ENCODE measurements at places on chromosomes 3 and 15.

DNA sequence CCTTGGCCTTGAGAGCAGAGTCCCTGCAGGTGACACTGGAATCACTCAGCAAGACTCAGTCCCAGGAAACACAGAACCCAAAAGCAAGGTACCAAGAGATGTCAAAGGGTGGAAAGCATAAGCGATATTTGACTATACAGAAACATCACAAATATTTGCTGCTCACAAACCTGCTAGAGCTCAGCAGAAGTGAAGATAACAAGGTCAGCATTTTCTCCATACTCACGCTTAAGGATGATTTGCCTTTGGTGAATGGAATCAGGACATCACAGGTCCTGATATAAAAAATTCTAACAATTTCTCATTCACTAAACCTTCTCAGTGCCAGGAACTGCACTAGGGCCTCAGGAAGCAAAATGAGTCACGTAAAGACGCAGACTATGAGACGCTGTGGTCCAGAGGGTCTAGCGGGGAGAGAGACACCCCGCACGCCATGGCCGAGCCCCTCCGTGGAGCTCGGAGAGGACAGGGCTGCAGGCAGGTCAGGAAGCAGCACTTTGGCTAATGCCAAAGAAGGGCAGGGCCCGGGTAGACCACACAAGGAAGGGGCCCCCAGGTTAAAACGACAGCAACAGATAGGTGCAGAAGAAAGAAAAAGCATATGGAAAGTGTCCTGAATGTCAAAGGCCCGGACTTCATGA, 10.7 kb downstream of the PCSK6 start:
- DNase-seq = no peak

- peak; percentile 40 for DNase-seq
Measured at GRCh38 chr3:193389335-193389734, 10.8 kb upstream of the ATP13A5 start.

- DNase-seq = no peak
Measured at GRCh38 chr15:80891006-80891405, 98.6 kb downstream of the MESD start.

GRCh38 chr3:97996988-97997387, 24.8 kb upstream of the RIOX2 start:
- no peak for DNase-seq

- DNase-seq = no peak
Measured at GRCh38 chr15:72781631-72782030, 1.9 kb downstream of the ADPGK start.

GRCh38 chr15:35293353-35294130, 208.4 kb upstream of the NANOGP8 start:
- peak; percentile 9 for DNase-seq

DNA sequence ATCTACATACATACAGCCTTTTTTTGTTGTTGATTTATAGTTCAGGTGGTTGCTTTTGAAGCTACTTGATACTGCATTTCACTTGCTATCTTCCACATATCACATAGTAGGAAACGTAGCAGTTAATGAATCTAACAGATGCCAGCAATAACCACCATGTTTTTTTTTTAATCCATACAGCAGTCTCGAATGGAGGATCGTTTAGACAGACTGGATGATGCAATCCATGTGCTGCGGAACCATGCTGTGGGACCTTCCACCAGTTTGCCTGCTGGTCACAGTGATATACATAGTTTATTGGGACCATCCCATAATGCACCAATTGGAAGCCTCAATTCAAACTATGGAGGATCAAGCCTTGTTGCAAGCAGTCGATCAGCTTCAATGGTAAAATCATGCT, 123.2 kb upstream of the CGNL1 start:
- DNase-seq = no peak

- no peak for DNase-seq
Measured at GRCh38 chr3:149385617-149386298, 8.3 kb upstream of the TM4SF1 start.

DNA sequence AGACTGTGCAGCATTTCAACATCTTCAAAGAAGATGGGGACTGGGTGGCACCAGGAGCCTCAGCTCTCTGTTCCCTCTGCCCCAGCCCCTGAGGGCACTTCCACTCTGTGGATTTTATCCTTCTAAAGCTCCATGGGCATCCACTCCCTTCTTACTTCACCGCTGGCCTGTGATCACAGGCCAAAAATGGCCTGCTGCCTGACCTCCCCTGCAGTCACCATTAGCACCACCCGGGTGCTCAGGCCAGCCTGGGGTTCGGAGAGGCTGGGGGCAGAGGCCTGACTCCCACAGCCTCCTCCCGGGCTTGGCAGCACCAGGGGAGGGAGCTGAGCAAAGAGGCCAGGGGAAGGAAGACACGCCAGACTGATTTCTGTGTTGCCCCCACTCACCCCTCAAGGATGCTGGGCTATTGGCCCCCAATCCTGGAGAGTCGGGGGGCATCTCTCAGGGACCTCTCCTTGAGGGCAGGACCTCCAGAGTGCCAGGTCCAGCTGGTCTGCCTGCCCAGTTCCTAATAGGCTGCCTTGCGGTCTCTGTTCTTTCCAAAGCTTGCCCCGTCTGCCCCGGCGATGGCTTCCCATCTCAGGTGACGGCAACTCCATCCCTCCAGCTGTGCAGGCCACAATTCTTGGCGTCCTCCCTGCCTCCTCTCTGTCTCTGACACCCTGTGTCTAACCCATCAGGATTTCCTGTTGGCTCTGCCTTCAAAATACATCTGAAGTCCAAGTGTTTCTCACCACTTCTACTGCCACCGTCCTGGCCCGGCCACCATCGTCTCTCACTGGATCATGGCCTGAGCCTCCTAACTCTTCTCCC, 67.1 kb downstream of the EXOG start:
- no peak for DNase-seq

- no peak for DNase-seq
Measured at GRCh38 chr3:114745322-114746240, 401.5 kb downstream of the ZBTB20 start.

- no peak for DNase-seq
Measured at GRCh38 chr15:58487724-58488120, 55.9 kb downstream of the LIPC start.

DNA sequence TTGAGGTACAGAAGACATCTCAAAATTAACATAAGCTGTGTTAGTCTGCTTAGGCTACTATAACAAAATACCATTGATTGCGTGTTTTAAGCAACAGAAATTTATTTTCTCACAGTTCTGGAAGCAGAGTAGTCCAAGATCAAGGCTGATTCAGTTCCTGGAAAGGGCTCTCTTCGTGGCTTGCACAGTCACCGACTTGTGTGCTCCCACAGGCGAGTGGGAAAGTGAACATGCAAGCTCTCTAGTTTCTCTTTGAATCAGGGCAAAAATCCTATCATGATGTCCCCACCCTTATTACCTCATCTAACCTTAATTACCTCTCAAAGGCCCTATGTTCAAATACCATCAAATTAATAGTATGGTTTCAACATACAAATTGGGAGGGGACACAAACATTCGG, 505.9 kb downstream of the ZIC1 start:
- no peak for DNase-seq

GRCh38 chr15:79609506-79609905, 177.4 kb downstream of the MINAR1 start:
- no peak for DNase-seq

GRCh38 chr3:121542924-121543323, 2.9 kb downstream of the POLQ start:
- no peak for DNase-seq
